ENCODE measurements at places on chromosomes 4 and X. TPM values are rescaled to one million over a fixed set of nuclear protein-coding genes. Genes with fewer than 3 reads are reported as not detected.

The UGDH gene
- total RNA-seq = 67.9 TPM

The LETM1 gene
- total RNA-seq = 67.3 TPM

The KLB gene
- not detected for total RNA-seq

The DCAF8L2 gene
- total RNA-seq = not detected

The MAGEC2 gene
- not detected for total RNA-seq

The AFM gene
- not detected for total RNA-seq

The BMPR1B gene
- not detected for total RNA-seq

The USP51 gene
- total RNA-seq = not detected

The SMIM10L2A gene
- total RNA-seq = 1.5 TPM

The ZCCHC13 gene
- total RNA-seq = not detected

The DSPP gene
- total RNA-seq = not detected

The ANXA10 gene
- total RNA-seq = 15.1 TPM

The ARHGEF6 gene
- 1.9 TPM for total RNA-seq

The IL2 gene
- 1.3 TPM for total RNA-seq

The CT83 gene
- total RNA-seq = not detected

The TRO gene
- total RNA-seq = 0.25 TPM

The SSX2 gene
- total RNA-seq = not detected

The KCND1 gene
- total RNA-seq = 5.5 TPM

The ARSJ gene
- 2.3 TPM for total RNA-seq

The NALF2 gene
- total RNA-seq = 8.7 TPM

The KLHL4 gene
- total RNA-seq = 0.10 TPM

The CLDN22 gene
- not detected for total RNA-seq

The VSIG4 gene
- 0.59 TPM for total RNA-seq

The F9 gene
- not detected for total RNA-seq

The ASB12 gene
- not detected for total RNA-seq

The FAM184B gene
- 0.07 TPM for total RNA-seq

The AVPR2 gene
- total RNA-seq = not detected
